ENCODE measurements at places on chromosomes 7 and 10. TPM values are rescaled to one million over a fixed set of nuclear protein-coding genes. Genes with fewer than 3 reads are reported as not detected.

The INTS1 gene
- 94.4 TPM for total RNA-seq

The TFPI2 gene
- total RNA-seq = 6.0 TPM

The NEUROG3 gene
- total RNA-seq = not detected

The IDE gene
- total RNA-seq = 44.6 TPM

The OR2A42 gene
- 0.12 TPM for total RNA-seq

The PDLIM1 gene
- total RNA-seq = 113 TPM

The SEMA3C gene
- 77.4 TPM for total RNA-seq

The C10orf53 gene
- total RNA-seq = not detected

The TRPV5 gene
- not detected for total RNA-seq

The MSMB gene
- total RNA-seq = not detected

The SPDYE8 gene
- total RNA-seq = not detected

The LIPN gene
- not detected for total RNA-seq

The CLRN3 gene
- not detected for total RNA-seq

The ITPRID1 gene
- total RNA-seq = not detected

The IGFBP3 gene
- 1,748 TPM for total RNA-seq

The TAS2R5 gene
- 1.5 TPM for total RNA-seq

The NFKB2 gene
- 35.9 TPM for total RNA-seq

DNA sequence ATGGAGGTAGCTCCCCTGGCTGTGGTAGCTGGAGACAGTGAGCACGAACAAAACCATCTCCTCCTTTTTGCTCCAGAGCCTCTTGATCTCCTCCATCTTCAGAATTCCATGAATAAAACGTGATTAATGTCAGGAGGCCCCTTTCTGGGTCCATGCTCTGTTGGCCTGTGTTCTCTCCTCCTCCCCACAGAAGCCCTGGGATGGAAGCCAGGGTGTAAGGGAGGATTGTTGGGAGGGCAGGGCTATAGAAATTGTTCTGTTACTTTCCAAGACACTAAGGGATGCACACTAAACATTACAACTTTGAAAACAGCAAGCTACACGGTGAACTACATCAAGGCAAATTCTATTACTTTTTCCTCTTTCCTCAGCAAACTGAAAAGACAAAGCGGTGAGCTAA is 96.3 kb downstream of the RNF216 start:
- no peak for DNase-seq

DNA sequence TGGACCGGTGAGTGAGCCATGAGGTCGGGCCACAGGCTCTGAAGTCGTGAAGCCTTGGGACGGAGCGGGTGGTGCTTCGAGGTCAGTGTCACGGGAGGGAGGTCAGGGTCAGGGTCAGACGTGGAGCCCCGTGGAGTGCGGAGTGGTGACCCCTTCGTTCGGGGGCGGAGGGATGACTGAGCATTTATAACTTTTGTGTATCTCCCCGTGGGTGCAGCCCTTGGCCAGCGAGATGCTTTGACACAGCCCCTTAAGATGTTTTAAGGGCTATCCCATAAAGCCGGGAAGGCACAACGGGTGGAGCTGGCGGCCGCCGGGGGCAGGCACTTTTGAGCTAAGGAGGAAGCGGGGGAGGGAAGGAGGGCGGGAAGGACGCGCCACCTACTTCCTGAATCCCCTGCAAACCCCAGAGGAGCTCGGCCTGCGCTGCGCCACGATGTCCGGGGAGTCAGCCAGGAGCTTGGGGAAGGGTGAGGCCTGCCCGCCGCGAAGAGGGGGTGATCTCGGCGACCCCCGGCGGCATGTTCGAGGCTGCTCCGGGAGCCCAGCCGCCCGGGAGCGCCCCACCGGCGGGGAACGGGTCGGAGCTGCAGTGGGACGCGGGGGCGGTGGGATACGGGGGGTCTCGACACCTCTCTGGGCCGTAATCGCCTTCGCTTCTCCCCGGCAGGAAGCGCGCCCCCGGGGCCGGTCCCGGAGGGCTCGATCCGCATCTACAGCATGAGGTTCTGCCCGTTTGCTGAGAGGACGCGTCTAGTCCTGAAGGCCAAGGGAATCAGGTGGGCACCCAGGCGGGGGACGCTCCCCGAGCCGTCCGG is at the start of gene GSTO1:
Gene GSTO1 (plus strand): TSS at position 400 of the 818 bp plus-strand sequence. CDS start 37 bp downstream, at position 437.
- no peak for DNase-seq

GRCh38 chr10:79129361-79129997 is 60.7 kb downstream of the ZMIZ1 start:
- no peak for DNase-seq

GRCh38 chr7:66206119-66206933 is 1.2 kb downstream of the TPST1 start:
- no peak for DNase-seq

DNA sequence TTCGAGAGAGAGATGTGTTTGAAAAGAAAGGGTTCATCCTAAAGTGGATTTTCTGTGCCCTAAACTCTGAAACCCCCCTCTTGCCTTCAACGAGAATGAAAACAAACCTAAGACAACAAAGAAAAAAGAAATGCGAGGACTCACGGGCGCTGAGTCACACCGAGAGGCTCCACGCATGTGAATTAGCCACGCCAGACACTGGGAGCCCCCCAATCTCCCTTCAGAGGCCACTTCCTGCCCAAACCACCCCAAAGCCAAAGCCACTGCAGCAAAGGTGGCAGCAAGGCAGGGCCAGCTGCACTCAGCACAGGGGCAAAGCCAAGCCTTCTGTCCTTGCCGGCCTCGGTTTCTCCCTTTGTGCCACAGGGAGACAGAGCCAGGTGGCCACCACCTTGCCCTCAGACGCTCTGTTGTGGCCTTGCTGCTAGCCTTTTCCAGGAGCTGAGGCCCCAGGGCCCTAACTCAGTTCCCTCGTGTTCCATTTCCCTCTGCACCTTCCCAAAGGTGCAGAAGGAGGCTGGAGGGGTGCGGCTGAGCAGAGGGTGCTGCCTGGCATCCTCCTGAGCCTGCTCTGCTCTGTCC is 93.3 kb downstream of the FAM53B start:
- no peak for DNase-seq

DNA sequence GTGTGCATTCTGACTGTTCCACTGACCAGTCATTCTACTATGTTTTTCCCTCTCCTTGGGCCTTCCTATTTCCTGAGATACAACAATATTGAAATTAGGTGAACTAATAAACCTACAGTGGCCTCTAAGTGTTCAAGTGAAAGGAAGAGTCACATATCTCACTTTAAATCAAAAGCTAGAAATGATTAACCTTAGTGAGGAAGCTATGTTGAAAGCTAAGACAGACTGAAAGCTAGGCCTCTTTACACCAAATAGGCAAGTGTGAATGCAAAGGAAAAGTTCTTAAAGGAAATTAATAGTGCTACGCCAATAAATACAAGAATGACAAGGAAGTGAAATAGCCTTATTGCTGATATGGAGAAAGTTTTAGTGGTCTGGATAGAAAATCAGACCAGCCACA is 5.7 kb upstream of the DYNC1I1 start:
- DNase-seq = no peak

- DNase-seq = no peak
Observed at GRCh38 chr7:143299840-143300239, 11.7 kb downstream of the CASP2 start.

DNA sequence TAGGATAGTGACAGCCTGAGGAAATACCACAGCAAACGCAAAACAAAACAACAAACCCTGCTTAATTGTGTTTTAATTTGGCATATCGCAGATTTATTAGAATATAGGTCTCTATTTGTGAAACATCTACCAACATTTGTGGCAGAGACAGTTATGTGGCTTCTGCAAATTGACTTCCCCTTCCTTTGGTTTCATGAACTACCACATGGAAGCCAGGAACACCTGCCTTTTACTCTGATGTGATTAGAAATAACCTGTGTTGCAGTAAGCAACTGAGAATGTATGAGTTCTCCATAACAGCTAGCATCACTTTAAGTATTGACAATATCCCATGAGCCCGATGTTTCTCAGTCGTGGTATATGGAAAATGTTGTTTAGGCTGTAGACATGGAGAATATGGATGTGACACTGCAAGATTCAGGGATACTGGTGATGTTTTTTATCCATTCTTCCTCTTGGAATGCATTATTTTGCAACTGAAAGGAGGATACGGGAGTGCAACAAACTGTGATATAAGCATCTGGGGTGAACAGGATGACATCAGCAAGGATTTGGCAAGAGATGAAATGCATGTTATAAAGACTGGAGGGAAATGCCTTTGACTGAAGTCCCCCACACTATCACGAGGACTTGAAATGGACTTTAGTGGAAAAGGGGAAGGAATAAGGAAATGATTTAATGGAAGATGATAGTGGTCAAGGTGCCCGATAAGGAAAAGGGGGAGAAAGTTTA is 95.9 kb downstream of the CUBN start:
- DNase-seq = no peak

GRCh38 chr10:113214331-113214730 is 264.3 kb downstream of the TCF7L2 start:
- DNase-seq = no peak

GRCh38 chr7:156028521-156028920 is 216.3 kb upstream of the SHH start:
- no peak for DNase-seq

DNA sequence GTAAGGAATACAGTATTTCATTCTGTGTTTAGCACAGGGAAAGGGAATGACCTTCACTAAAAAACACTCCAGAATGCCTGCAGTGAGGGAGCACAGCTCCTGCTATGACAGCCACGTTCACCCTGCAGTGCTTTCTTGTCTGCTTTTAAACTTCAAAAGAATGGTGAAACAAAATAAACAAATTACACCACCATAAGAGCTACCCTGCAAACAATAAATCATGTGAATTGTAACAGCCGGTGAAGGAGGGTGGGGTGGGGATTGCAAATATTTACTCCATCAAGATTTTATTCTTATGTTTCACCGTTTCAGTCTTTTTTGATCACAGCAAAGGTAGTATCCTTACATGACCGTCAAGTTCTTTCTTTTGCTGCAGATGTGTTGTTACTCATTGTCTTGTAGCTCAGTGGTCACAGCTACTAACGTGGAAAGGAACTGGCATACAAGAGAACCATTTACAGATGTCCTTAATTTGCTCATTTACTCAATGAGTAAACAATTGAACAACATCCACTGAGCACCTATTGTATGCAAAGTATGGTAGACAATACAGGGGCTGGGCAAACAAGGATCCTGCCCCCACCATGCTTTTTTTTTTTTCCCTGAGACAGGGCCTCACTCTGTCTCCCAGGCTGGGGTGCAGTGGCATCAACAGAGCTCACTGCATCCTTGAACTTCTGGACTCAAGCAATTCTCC is 4.1 kb upstream of the CHN2 start:
- no peak for DNase-seq

- no peak for DNase-seq
Observed at GRCh38 chr7:156223935-156224832, 411.9 kb upstream of the SHH start.

- peak; percentile 58 for DNase-seq
Observed at GRCh38 chr10:79418886-79419595, 26.4 kb downstream of the ZCCHC24 start.

- peak; percentile 89 for DNase-seq
Observed at GRCh38 chr7:94509264-94509886, at the start of gene CASD1. Gene CASD1, plus strand, starts transcription at chr7:94509809. Its CDS starts 276 bp downstream, at chr7:94510085.

- peak; percentile 78 for DNase-seq
Observed at GRCh38 chr10:131702531-131703356, 198.1 kb upstream of the PPP2R2D start.

GRCh38 chr10:36448760-36449691 is 676.4 kb upstream of the ANKRD30A start:
- DNase-seq = no peak

GRCh38 chr7:31786326-31786725 is 99.3 kb downstream of the PPP1R17 start:
- DNase-seq = no peak

- no peak for DNase-seq
Observed at GRCh38 chr7:81333004-81333403, 414.2 kb upstream of the SEMA3C start.

GRCh38 chr7:105866102-105866801 is 10.1 kb downstream of the ATXN7L1 start:
- DNase-seq = no peak

GRCh38 chr10:56622335-56622973 is 261.4 kb upstream of the ZWINT start:
- no peak for DNase-seq

DNA sequence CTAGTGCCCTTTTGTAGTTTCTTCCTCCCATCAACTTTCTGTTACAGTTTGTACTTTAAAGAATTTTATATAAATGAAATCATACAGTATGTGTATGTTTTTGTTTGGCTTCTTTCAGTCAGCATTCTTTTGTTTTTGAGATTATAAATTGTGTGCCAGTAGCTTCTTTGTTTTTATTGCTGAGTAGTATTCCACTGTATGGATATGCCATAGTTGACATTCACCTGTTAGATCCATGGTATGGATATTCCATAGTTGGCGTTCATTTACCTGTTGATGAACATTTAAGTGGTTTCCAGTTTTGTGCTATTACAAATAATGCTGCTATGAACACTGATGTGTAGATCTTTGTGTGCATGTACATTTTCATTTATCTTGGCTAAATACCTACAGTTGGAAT is 70.8 kb upstream of the SYPL1 start:
- no peak for DNase-seq

All from chondrocyte (in vitro differentiated cells).